NCI-H524 treated with DMSO at 0.1 percent for 48 hours (cell line): ENCODE measurements at places on chromosomes 3 and 15.

DNA sequence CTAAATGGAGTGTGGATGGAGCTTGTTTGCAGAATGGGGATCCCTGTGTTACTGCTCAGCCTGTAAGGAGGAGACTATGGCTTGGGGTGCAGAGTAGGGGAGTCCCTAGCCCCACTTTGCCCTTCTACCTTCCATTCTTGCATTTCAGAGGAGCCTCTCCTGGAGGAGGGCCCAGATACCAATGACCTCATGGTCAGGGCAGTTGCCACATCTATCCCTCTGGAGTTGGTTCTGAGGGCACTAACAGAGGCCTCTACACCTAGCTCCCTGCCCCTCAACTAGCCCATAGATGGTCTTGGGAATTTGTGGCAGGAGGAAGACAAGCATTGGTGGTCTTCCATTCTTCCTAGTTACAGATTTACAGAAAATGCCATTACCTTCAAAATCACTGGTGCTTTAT lies 6.1 kb downstream of the SKOR1 start:
- DNase-seq, result no peak

- DNase-seq, result no peak
These were observed 51.3 kb upstream of the C15orf61 start for GRCh38 chr15:67469680-67470079.

GRCh38 chr15:73596174-73596573 lies 37.0 kb downstream of the NPTN start:
- no peak for DNase-seq

GRCh38 chr3:29427266-29428103 lies 146.6 kb downstream of the RBMS3 start:
- no peak for DNase-seq

DNA sequence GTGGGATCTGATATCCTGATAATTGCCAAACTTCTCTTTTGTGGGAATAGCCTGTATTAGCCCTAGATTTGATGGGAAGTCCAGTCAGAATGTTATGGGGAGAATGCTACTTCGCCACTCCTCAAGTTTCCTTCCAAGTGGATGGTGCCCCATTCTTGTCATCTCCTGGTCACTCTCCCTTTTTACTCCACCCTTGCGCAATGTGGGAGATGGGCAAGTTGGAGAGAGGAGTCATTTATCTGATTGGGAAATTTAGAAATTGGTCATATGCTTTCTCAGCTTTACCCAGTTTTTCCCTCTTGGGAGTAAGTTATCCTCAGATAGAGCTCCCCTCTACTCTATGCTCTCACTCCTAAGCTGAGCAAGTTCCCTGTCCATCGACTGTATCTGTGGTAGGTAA lies 14.4 kb downstream of the FANCD2OS start:
- no peak for DNase-seq

DNA sequence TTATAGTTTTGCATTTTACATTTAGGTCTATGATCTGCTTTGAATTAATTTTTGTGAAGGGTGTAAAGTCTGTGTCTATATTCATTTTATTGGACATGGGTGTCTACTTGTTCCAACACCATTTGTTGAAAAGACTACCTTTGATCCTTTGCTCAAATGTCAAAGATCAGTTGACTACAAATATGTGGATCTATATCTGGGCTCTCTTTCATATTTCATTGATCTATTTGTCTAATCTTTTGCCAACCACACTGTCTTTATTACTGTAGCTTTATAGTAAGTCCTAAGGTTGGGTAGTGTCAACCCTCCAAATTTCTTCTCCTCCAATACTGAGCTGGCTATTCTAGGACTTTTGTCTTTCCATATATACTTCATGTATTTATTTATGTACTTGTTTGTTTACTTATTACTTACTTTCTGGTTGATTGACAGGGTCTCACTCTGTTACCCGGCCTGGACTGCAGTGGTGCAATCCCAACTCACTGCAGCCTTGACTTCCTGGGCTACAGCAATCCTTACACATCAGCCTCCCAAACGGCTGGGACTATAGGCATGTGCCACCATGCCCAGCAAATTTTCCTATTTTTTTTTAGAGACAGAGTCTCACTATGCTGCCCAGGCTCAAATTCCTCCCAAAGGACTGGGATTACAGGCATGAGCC lies 53.8 kb upstream of the TTBK2 start:
- DNase-seq, result no peak
